Right ventricle myocardium inferior (tissue), 1 donor: ENCODE measurements at places on chromosomes 4 and X. TPM values are rescaled to one million over a fixed set of nuclear protein-coding genes. Genes with fewer than 3 reads are reported as not detected.

Gene FABP2
- not detected for total RNA-seq

Gene PDE6B
- total RNA-seq = 1.7 TPM

Gene TEX11
- not detected for total RNA-seq

Gene SLIT2
- total RNA-seq = 12.1 TPM
